M059J (cell line): ENCODE measurements at places on chromosomes 5 and 9. TPM values are rescaled to one million over a fixed set of nuclear protein-coding genes. Genes with fewer than 3 reads are reported as not detected.

DNA sequence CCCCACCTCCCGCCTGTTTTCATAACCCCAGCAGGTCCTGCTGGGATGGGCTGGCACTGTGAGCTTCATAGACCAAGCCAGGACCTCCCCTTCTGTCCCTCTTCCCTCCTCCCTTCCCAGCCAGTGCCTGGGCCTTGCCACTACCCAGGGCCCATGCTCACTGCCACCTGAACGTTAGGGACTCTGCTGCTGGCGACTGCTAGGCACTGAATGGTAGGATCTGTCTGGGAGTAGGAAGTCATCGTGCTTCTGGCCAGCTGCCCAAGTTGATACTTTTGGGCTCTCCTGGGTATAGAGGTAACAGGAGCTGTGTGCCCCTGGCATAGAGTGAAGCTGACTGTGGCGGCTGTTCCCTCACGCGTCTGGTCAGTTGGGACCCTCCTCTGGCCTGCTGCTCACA is 8.4 kb downstream of the TRIM41 start:
- no peak for DNase-seq

DNA sequence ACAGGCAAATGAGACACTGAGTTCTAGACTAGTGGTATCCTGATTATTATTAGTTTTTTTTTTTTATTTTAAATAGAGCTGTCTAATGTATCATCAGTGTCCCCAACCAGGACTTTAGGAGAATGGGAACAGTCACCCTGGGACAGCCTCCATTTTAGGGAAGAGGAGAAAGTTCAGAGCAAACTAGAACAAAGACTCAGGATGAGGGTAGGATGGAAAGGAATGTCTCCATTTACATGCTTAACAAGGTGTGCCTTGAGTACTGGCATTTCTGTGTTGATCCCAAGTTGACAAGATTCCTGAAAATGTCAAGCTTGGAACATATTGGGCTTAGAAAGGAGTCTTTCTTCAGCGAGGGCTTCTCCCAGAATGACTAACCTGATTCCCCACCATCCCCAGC is 223.5 kb downstream of the ARRDC3 start:
- DNase-seq = no peak

- peak; percentile 92 for DNase-seq
These were observed 1.1 kb downstream of the FKBP15 start for GRCh38 chr9:113219969-113220368.

- no peak for DNase-seq
These were observed 33.3 kb upstream of the RAD23B start for GRCh38 chr9:107249665-107250285.

The TRIP13 gene
- total RNA-seq = 44.5 and 62.9 TPM in 2 replicates

- no peak for DNase-seq
These were observed 9.7 kb upstream of the HK3 start for GRCh38 chr5:176908675-176909368.

The C7 gene
- total RNA-seq = 0.84 and 7.4 TPM in 2 replicates
